Thymus (tissue), 14 donors: ENCODE measurements at places on chromosomes 1 and 21. TPM values are rescaled to one million over a fixed set of nuclear protein-coding genes. Genes with fewer than 3 reads are reported as not detected.

Gene RIPK4
- 12.6 TPM for total RNA-seq

Gene S100A14
- total RNA-seq: 137 TPM

Gene FAM72D
- total RNA-seq: 4.3 TPM

Gene FCRL2
- 0.33 TPM for total RNA-seq

Gene NBPF20
- total RNA-seq: 2.1 TPM

Gene FCAMR
- total RNA-seq: 0.19 TPM

- no peak for DNase-seq
Observed at GRCh38 chr1:41483001-41483850, 1.3 kb downstream of the EDN2 start.

DNA sequence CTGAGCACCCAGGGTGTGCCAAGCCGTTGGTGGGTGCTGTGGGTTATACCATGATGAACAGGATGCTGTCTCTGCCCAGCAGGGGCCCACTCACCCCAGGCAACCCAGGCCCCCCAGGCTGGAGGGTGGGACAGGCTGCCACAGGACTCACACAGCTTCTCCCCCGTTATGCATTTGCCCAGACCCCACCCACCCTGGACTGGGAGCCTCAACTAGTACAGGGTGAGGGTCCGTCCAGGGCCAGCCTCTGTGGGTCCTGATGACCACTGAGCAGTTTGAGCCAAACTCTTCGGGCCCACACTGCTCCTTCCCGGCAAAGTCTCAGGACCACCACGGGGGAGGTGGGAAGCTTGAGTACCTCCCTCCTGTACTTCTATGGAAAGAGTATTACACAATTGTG is 3.8 kb upstream of the PRELP start:
- DNase-seq: no peak

DNA sequence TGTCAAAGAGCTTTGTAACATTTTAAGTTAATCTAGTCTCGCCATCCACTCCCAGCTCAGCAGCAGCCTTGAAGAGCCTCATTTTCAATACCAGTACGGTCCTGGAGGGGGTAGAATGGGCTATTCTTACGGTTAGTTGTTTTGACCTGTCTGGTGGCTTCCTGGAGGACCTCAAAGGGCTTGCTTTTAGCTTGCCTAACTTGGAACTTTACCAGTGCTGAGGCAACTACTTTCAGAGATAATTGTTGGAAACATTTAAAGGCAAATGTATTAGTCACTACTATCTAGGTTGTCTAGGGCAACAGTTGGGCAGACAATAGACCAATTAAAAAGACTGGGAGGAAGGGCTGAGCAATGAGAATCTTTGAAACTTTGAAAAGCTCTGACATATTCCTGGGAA is 56.0 kb downstream of the TTLL7 start:
- no peak for DNase-seq

DNA sequence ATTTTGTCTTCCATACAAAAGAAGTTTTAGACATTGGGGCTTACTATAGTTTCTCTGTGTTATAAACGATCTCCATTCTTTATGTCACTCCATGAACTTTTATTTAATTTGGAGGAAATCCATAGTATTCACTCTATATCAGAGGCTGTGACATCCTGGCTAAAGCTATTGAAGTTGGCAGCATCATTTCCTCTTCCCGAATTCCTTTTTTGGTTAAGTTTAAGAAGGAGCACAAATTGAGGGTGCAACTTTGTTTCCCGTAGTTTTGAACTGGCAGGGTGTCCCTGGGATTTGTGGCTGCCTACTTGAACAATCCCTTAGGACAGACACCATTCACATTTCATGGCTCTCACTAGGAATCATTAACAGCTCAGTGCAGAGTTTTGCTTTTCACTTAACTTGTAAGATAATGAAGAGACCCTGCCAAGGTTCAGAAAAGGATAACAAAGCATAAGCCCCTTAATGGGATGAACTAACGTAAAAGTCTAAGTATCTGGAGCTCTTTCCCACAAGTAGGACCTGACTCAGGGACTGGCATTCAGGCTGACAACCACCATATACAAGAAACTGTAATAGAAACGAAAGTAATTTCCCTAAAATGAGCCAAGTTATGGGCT is 13.9 kb downstream of the S1PR1 start:
- no peak for DNase-seq

DNA sequence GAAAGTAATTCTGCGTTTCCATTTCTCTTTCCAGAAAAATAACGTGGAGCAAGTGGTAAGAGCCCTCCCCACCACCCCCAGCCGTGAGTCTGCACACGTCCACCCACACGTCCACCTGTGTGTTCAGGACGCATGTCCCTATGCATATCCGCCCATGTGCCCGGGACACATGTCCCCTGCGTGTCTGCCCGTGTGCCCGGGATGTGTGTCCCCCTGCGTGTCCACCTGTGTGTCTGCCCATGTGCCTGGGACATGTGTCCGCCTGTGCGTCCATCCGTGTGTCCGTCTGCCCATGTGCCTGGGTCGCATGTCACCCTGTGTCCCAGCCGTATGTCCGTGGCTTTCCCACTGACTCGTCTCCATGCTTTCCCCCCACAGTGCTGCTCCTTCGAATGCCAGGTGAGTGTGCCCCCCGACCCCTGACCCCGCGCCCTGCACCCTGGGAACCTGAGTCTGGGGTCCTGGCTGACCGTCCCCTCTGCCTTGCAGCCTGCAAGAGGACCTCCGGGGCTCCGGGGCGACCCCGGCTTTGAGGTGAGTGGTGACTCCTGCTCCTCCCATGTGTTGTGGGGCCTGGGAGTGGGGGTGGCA is 5.6 kb downstream of the COL6A1 start:
- no peak for DNase-seq

GRCh38 chr1:154499446-154499845 is 2.6 kb upstream of the TDRD10 start:
- DNase-seq: no peak

GRCh38 chr1:17620448-17620847 is 81.0 kb downstream of the ARHGEF10L start:
- DNase-seq: no peak

- DNase-seq: no peak
Observed at GRCh38 chr1:82931006-82931405, 1067.9 kb downstream of the TTLL7 start.

GRCh38 chr1:96580920-96581319 is 140.7 kb upstream of the PTBP2 start:
- no peak for DNase-seq

- no peak for DNase-seq
Observed at GRCh38 chr1:204123376-204123775, 28.5 kb downstream of the ETNK2 start.

- DNase-seq: no peak
Observed at GRCh38 chr1:3530086-3530925, 75.8 kb downstream of the ARHGEF16 start.
